KBM-7 (cell line): ENCODE measurements at places on chromosomes 1 and 21.
A peak's percentile ranks its signal among the peaks of the same experiment; 100 is the strongest.

DNA sequence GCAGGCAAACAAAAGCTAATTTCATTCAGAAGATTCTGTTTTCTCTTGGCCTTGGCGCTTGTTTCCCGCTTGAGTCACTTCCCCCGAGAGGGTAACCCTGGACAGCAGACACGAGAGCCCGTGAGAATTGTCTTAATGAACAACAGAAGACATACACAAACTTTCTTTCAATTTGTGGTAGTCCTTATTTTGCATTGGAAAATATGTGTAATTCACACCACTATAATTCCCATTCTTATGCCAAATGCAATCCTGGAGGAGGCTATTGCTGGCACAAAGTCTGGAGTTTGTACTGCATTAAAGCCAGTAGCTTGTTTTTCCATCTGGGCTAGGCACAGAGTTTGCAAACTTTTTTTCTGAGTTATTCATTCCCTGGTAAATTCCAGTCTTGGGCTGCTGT, 109.8 kb upstream of the IVNS1ABP start:
- DNase-seq: no peak

GRCh38 chr1:230822092-230822581, 46.2 kb downstream of the C1orf198 start:
- no peak for DNase-seq

DNA sequence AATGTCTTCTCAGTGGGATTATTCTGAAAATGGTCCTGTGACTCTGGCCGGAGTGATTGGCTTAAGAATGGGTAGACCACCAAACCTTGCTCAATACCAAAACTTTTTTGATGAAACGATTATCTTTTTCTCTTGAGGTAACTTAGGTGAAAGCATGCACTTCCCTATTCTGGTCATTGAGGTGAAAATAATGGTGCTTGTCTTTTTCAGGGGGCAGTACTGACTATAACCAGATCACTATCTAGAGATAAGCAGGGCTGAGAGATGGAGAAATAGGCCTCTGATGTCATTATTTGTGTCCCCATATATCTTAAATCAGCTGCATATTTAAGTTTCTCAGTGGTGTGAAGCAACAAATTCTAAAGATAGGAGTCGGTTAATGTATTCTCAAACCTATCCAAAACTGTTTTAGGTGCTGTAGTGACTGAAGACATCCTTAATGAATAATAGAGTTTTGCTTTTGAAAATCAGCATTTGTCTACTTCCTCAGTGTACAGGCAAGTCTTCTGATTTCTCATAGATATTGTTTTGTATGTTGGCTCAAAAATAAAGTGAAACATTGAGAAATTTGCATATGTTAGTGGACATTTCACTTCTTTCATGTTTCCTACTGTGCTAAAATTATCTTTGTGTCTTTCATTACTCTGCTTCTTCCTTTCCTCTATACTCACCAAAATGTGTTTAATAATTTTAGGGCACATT, 735.3 kb upstream of the ADGRL4 start:
- no peak for DNase-seq

GRCh38 chr1:16204634-16205333, 7.7 kb downstream of the ARHGEF19 start:
- DNase-seq: peak; percentile 38

DNA sequence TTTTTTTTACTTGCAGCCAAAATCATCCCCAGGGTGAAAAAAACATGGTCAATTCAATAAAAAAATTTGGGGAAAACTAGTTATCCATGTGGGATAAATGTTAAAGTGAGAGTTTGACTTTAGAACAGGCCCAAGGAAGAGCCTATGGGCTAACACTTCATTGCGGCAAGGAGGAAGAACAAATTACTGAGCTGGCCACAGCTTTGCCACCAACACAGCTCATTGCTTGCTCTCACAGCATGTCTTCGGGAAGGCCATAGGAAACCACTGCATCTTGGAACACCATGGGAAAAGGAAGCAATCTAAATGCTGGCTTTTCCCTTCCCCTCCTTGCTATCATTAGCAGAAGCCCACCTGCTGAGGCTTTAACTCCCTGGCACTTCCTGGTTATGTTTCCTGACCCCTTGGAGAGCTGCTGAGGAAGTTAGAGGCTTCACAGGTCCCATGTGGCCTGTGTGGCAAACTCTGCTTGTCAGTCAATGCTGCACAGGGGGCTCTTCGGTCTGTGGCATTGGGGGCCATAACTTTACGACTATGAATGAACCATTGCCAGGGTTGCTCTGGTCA, 86.0 kb downstream of the SLC25A24 start:
- DNase-seq: peak; percentile 70

DNA sequence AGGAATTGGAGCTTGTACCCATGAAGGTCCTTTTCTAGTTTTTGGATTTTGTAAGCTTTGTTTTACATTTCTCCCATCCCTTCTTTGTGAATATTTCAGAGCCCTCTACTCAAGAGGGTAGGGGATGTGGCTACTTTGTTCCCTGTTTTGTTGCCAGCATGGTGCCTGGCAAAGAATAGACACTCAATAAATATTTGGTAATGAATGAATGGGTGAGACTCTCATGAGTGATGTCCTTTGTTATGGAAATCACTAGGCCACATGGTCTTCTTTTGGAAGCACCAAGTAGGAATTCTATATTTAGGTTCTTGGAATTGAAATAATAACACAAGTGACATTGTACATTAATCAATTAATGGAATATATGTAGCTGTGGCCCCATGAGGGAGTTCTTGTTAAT, 26.8 kb upstream of the ATP5PO start:
- no peak for DNase-seq

DNA sequence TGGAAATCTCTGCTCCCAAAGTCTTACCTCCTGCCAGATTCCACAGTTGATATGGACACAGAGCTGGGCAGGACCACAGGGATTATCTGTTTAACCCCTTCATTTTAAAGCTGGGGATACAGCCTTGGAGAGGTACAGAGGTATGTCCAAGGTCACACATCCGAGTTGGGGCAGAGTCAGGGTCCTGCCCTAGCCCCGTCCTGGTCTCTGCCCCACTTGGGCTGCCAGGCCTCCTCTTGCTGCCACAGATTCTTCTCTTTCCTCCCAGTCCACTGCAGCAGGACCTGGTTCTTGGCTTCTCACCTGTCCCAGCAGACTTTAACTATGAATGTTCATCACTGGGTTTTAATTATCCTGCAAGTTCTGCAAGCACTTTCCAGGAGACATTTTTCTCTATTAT, 258.3 kb downstream of the MATN1 start:
- no peak for DNase-seq

GRCh38 chr1:203663821-203664220, 37.2 kb downstream of the ATP2B4 start:
- DNase-seq: no peak

- no peak for DNase-seq
Measured at GRCh38 chr1:157176016-157176415, 37.8 kb upstream of the ETV3 start.

- DNase-seq: no peak
Measured at GRCh38 chr1:114181356-114181755, 27.7 kb upstream of the SYT6 start.
